ENCODE measurements at places on chromosomes 3 and 15.

DNA sequence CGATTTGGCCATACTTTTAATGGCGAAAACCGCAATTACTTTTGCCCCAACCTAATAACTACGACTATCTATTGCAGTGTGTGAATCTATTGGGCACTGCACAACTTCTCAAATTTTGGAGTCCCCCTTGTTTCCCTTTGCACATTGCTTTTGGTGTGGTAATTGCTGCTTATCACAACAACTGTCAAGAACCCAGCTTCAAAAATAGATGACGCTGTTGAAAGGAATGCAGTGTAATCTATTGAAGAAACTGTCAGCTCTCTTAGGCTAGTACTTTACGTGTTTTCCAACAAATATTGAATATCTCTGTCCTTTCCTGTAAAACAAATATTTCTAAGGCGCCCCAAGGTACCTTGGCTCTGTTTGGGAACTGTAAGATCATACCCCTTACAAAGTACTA is 222.8 kb upstream of the UBE2E2 start:
- no peak for DNase-seq

GRCh38 chr3:186782542-186783057 is 777 bp upstream of the EIF4A2 start:
- DNase-seq: no peak

DNA sequence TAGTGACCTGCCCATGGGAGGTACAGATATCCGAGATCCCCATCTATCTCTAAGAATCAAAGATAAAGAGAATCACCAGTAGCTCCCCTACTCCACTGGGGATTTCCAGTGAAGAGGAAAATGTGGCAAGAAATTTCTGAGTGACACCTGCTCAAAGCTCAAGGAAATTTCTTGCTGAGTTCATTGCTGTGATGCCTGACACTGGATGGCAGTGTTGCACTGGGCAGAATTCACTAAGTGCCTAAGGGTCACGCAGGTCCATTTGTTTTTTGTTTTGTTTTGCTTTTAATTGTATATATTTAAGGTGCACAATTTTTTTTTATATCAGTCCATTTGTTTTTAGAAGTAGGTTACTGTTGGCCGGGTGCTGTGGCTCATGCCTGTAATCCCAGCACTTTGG is 109.5 kb upstream of the KCNAB1 start:
- DNase-seq: no peak

GRCh38 chr3:134904776-134905646 is 110.0 kb downstream of the EPHB1 start:
- no peak for DNase-seq

- DNase-seq: no peak
Observed at GRCh38 chr3:171646357-171647133, 163.7 kb downstream of the PLD1 start.

- DNase-seq: no peak
Observed at GRCh38 chr3:18538463-18539230, 113.5 kb upstream of the SATB1 start.

DNA sequence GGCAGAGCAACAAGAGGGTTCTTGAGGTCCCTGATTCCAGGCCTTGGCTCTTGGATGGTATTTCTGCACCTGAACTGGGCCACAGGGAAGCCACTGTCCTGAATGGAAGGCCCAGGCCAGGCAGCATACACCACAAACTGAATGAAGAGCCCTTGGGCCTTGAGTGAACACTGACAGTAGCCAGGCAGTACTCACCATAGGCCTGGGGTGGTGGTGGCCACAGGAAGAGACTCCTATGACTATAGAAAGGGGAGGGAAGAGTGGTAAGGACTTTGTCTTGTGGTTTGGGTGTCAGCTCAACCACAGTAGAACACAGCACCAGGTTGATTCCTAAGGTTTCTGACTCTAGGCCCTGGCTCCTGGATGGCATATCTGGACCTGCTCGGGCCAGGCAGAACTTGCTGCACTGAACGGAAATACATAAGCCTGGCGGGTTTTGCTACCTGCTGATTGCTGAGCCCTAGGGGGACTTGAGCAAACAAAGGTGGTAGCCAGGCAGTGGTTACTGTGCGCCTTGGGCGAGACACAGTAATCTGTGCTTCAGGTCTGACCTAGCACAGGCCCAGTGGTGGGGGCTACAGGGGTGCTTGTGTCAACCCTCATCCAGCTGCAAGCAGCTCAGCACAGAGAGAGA is 241.4 kb downstream of the ISL2 start:
- no peak for DNase-seq

DNA sequence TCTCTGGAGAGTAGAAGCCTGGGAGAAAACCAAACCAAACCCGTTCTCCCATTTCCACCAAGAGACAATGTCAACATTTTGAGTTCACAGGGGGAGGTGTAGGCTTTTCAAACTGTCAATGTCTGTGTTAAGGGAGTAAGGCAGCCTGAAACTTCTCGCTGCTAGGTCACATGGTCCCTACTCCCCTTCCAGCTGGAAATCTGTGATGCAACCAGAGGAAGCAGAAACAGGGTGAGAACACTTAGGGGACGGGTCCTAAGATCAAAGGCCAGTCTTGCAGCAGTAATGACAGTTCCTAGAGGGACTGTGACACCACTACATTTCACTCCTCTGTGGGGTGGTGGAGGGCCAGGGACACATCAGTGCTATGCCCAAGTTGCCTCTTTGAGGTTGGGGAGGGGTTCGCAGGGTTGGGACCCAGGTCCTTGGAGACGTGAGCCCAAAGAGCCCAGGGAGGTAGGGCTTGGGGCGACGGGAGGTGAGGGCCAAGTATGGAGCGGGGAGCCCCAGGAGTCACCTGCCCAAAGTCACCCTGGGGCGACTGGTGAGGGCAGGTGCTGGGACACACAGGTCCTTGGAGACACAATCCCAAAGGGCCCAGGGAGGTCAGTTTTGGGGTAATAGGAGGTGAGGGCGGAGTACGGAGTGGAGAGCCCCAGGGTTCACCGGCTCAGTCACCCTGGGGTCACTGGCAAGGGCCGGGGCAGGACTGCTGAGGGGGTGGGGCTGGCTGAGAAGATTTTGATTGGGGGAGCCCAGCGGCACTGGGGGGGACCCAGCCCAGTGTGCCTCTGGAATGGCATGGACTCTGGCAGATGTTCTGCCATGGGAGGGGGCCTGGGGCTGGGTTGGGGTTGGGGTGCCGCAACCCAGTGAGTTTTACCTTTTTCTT is 582 bp downstream of the GOLGA6L2 start:
- DNase-seq: no peak

- no peak for DNase-seq
Observed at GRCh38 chr15:47301481-47301880, 415.8 kb upstream of the SEMA6D start.

DNA sequence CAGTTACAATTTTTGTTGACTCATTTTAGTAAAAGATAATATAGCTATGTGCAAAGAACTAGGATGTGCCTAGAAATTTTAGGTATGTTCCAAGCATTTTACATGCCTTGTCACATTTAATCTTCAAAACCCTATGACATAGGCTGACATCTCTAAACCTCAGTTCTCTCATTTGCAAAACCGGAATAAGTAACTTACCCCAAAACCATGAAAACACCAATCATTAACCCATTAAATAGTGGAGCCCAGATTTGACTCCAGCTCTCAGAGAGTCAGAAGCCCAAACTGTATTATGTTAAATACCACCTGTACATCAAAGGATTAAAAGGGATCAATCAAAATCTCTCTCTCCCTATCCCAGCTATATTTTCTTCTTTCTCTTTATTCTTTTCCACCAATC is 36.6 kb downstream of the GSK3B start:
- no peak for DNase-seq

GRCh38 chr3:100993309-100993708 is at the start of gene ABI3BP:
Gene ABI3BP, minus strand, starts transcription at chr3:100993421. Its CDS starts 37 bp downstream, at chr3:100993384.
- no peak for DNase-seq

GRCh38 chr15:49604625-49605409 is 15.8 kb downstream of the FAM227B start:
- no peak for DNase-seq

DNA sequence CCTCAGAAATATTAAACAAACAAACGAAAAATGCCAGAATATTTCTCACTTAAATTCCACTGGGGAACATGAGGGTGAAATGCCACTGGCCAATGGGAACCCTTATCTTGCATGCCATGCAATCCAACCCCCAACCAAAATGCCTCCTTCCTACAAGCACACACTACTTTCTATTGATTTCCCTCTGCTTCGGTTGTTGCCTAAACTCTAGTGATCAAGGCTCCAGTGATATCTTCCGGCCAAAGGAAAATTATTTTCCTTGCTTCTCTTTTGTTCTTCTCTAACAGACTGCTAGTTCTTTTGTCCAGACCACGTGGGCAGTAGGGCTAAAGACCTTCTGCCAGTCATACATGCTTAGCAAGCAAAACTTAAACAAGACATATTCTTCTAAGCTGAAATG is 115.7 kb downstream of the TMCC1 start:
- no peak for DNase-seq

GRCh38 chr3:184539801-184540435 is 21.7 kb upstream of the EPHB3 start:
- no peak for DNase-seq

DNA sequence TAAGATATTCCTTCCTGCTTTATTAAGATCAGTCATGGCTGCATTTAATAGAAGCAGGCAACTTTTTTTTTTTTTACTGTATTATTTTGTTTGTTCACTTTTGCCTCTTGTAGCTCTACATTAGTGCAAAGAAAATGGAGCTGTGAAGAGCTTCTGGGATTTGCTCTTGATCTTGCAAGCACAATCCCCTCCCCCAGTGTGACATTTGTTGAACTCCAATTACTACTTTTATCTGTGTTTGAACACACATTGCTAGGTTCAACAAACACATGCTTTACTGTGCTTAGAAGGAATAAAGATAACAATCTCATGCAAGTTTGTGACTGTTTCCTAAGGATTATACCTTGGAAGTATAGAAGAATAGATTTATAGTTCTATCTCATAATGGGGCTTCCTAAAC is 648.8 kb downstream of the NLGN1 start:
- DNase-seq: no peak

GRCh38 chr15:71352765-71353164 is 237.5 kb downstream of the THSD4 start:
- DNase-seq: no peak

- DNase-seq: no peak
Observed at GRCh38 chr15:36948982-36949381, 151.4 kb downstream of the MEIS2 start.

DNA sequence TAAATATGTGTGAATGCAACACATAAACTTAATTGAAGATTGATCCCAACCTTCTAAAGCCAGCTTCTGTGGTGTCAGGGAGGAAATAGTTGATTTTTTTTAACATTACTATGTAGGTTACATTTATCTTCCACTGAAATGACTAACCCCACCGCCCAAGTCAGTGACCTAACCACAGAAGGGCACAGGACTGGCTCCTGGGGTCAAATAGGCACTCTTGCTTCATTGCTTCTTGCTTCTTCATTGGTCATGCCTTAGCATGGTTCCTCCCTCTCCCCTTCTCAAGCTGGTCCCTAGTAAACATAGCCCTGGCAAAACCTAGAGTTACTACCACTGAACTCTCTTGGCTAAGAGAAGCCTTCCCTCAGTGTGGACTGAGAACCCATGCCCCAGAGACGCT is 12.3 kb downstream of the EIF1B start:
- DNase-seq: no peak

DNA sequence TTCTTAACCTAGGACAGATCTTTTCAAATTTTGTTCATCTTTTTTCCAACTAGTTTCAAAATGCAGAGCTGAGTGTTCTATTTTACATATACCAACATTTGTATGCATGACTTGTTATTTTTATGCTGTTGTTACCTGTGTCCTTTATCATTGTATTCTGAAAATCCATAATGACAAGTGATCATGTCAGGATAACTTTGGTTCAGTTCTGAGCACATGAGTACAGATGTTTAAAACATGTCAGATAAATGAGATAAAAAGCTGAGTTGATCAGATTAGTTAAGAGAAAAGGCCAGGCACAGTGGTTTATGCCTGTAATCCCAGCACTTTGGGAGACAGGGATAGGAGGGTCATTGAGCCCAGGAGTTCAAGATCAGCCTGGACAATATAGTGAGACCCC is 204.9 kb downstream of the SSR3 start:
- no peak for DNase-seq

GRCh38 chr15:43881944-43882343 is 55.1 kb downstream of the WDR76 start:
- DNase-seq: no peak

- DNase-seq: no peak
Observed at GRCh38 chr3:105359098-105359762, 7.5 kb upstream of the ALCAM start.

DNA sequence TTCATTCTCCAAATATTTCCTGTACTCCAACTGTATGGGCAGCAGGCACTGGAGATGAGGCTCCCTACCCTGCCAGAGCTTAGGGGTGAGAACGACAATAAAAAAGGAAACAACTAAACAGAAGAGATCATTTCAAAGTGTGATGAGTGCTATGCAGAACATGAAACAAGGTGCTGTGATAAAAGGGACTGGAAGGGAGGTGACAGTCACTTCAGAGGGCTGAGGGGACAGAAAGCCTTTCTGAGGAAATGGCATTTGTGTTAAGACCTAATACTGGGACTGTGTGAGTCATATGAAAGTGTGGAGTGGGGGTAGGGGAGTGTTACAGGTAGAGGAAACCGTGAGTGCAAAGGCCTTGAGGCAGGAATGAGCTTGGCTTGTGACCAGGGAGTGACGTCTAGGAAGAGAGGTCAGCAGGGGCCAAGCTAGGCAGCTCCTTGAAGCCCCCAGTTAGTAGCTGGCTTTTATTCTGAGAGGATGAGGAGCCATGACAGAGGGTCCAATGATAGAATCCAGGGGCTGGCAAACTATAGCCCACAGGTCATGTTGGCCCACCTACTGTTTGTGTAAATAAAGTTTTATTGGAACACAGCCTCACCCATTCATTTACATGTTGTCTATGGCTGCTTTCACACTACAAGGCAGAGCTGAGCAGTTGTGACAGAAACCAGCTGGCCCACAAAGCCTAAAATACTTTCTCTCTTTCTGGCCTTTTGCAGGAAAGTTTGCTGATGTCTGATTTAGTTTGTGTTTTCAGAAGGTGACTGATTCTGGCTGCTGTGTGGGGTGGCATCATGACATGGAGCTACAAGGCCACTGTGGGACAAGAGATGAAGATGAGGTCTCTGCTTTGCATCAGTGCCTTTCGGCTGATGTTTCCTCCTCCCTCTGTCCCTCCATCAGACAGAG is 56.6 kb downstream of the LSM3 start:
- no peak for DNase-seq

DNA sequence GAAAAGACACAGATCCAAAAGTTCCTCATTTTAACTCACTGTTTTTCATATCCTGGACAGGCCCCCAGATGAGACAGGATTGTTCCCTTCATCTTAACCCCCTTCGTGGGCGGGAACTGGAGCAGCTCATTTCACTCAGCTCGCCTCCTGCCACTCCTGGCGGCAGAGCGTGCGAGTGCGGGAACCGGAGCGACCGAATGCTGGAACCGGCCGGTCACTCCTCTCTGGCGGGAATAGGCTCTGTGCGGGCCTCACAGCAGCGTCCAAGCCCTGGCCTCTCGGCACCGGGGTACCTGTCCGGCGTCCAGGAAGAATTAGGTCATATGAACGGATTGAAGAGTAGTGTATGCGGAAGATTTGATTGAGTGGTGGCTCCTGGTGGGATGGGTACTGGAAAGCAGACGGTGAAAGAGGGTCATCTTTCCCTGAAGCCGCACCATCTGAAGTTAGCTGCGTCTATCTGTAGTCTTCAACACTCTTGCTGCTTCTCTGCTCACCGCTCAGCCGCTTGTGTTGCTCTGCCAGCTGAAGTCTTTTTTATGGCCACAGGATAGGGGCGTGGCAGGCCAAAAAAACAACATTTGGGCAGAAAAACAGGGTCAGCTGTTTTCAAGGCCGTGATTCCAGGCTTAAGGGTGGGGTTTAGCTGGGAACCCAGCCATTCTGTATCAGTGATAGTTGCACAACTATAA is 42.3 kb upstream of the FXR1 start:
- DNase-seq: no peak
